ENCODE measurements at places on chromosomes 16 and 17. TPM values are rescaled to one million over a fixed set of nuclear protein-coding genes. Genes with fewer than 3 reads are reported as not detected.

Gene FADS6
- total RNA-seq = not detected

Gene RGS9
- total RNA-seq = 5.7 TPM

Gene FMNL1
- total RNA-seq = 12.9 TPM

Gene SLFN13
- 38.5 TPM for total RNA-seq

Gene KRTAP4-6
- total RNA-seq = not detected

Gene MYH11
- 0.11 TPM for total RNA-seq

Gene PAM16
- 95.9 TPM for total RNA-seq

Gene STH
- not detected for total RNA-seq

Gene ZSCAN10
- 0.23 TPM for total RNA-seq

Gene CDH1
- total RNA-seq = 117 TPM

Gene MAPK8IP3
- total RNA-seq = 125 TPM

Gene ASGR1
- total RNA-seq = 3.5 TPM

Gene IGSF6
- total RNA-seq = not detected

Gene CES5A
- not detected for total RNA-seq

Gene CFAP97D1
- total RNA-seq = not detected

Gene TBC1D3G
- total RNA-seq = not detected

Gene CCL16
- not detected for total RNA-seq

Gene DHX40
- 38.9 TPM for total RNA-seq

Gene WNT3
- total RNA-seq = 14.0 TPM

Gene MPP3
- 17.4 TPM for total RNA-seq

DNA sequence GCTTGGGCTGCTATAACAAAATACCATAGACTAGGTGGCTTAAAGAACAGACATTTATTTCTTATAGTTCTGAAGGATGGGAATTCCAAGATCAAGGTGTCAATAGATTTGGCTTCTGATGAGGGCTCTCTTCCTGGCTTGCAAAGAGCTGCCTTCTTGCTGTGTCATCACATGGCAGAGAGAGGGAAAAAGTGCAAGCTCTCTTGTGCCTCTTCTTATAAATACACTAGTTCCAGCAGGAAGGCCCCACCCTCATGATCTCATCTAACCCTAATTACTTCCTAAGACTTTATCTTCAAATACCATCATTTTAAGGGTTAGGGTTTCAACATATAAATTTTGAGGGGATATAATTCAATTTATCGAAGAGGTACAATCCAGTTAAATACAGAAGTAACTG is 30.6 kb downstream of the ABCA9 start:
- DNase-seq = no peak

- DNase-seq = no peak
Observed at GRCh38 chr17:3679531-3680126, 11.0 kb downstream of the EMC6 start.

DNA sequence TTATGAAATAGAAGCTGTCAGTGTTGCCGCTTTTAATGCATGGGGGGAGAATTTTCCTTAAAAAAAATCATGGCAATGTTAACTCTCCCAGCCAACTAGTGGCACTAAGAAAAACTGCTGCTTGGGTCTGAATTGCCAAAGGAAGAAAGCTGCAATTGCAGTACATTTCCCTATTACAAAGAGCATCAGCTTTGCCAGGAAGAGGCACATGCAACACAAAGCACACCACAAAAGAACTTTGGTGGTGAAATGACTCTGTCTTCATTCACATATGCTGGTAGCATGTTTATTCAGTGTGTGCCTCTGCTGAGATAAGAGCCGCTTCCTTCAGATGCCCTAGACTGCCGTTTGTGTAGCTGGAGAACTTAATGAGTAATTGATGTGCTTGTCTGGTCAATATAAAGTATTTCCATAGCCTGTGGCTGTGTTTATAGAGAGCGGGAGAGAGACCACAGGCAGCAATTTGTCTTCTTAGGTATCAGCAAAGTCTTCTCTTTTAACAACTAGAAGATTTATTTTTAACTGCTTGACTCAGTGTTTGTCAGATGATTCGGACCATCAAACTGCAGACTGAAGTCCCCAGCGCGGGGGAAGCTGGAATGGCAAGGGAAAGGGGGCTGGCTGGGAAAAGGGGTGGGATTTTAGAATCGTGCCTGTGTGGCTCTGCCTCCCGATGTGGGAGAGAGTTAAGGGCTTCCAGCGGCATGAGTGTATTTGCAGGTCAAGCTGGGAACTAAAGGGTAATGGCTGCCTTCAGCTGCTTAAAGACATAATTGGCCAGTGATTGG is 115.1 kb downstream of the MRTFB start:
- DNase-seq = no peak

DNA sequence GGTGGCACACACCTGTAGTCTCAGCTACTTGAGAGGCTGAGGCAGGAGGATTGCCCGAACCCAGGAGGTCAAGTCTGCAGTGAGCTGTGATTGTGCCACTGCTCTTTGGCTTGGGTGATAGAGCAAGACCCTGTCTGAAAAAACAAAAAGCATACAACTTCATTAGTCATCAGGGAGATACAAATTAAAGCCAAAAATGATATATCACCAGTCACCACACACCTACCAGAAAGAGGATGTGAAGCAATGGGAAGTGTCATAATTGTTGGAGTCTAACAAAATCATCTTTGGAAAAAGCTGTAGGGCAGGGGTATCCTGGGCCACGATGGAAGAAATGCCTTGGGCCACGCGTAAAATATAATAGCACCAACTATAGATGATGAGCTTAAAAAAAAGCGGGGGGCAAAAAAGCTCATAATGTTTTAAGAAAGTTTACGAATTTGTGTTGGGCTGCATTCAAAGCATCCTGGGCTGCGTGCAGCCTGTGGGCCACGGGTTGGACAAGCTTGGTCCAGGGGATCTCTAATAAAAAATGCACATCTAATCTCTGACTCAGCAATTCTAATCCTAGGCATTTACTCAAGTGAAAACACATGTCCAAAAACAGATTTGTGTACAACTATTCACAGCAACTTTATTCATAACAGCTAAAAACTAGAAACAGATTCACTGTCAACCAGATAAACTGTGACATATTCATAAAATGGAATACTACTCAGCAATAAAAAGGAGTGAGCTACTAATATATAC is 65.9 kb downstream of the HIC1 start:
- no peak for DNase-seq

- no peak for DNase-seq
Observed at GRCh38 chr16:71264299-71264698, 24.9 kb downstream of the CMTR2 start.

GRCh38 chr16:1420111-1420539 is 422 bp downstream of the UQCC4 start:
- no peak for DNase-seq

GRCh38 chr17:15406081-15406480 is 61.3 kb downstream of the CDRT4 start:
- DNase-seq = no peak

DNA sequence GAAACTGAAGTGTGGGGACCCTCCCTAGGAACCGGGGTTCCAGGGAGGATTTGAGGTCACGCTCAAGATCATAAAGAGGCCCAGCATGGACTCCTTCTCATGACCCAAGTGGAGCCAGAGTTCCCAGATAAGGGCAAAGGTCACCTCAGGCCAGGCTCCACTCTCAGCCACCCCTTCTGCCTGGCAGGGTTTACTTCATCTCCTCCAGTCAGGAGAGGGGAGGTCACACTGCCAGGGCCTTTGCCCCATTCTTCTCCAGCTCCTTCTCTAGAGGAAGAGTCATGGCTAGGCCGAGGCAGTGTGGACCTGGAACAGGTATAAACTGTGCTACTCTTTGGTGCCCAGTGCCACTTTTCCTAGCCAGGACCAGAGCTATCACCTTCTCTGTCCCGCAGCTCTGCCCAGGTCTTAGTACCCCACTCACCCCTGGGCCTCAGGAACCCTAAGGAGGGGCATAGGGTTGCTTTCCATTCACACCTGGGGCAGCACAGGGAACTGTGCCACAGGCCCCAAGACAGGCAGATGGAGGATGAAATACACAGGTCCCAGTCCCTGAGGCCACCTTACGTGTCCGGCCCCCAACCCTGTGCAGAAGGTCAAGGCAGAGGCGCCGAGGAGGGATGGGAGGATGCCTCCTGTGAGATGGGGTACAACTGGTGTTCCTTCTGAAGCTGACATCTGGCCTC is 879 bp upstream of the ACSF2 start:
- DNase-seq = peak; percentile 49

GRCh38 chr17:43818966-43819365 is 14.0 kb downstream of the MPP3 start:
- DNase-seq = no peak

- DNase-seq = no peak
Observed at GRCh38 chr16:49834531-49835151, 21.3 kb downstream of the ZNF423 start.

DNA sequence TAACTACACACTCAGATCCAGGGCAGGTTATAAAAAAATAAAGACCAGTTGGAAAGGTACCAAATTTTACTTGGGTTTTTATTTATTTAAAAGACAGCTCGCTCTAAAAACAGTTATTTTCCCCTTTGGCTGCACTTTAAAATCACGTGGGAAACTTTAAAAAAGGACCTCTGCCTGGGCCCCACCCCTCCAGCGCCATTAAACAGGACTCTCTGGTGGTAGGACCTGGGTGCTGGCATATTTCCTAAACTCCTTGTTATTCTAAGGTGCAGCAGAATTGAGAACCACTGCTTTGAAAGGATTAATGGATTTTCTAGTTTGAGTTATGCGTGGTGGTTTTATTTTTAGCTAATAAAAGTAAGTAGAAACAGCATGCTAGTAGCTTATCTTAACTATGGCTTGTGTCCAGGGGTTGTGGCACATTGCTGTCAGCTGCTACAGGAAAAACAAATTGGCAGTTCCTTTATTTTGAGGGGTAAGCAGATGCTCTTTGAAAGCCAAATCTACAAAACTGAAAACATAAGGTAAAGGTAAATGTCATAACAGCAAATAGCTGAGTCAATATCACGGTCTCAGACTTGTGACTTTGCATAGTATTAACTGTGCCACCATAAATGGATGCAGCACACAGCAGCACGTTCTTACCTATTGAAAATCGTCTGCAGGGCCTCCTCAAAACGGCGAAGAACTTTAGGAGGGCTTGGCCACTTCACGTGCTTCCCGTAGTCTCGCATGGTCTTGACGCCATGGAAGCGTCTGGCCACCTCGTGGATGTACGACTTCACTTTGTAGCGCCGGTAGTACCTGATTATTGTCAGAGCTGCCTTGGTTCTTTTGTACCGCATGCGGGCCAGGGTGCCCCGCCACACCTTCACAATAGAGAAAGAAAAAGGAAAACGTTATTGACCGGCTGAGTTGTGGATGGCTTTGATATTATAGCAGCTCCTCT is 172.0 kb downstream of the CDK5R1 start:
- DNase-seq = no peak

GRCh38 chr17:45262516-45263476 is 902 bp upstream of the SPATA32 start:
- peak; percentile 44 for DNase-seq

DNA sequence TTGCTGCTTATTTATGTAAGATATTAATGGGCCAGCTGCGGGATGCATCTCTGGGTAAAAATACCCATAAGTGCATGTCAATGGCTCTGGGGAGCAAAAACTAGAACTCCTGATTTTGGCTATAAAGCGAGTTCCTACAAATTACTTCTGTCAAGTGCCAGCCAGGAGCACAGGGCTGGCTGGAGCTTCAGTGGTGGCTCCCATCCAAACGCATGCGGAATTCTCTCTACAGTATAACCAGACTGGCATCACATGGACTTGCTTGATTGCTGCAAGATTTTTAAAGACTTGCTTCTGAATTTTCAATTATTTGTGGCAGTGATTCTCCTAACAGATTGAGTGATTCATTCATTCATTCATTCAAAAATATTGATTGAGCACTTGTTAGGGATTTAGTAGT is 260.9 kb downstream of the PHKB start:
- no peak for DNase-seq

DNA sequence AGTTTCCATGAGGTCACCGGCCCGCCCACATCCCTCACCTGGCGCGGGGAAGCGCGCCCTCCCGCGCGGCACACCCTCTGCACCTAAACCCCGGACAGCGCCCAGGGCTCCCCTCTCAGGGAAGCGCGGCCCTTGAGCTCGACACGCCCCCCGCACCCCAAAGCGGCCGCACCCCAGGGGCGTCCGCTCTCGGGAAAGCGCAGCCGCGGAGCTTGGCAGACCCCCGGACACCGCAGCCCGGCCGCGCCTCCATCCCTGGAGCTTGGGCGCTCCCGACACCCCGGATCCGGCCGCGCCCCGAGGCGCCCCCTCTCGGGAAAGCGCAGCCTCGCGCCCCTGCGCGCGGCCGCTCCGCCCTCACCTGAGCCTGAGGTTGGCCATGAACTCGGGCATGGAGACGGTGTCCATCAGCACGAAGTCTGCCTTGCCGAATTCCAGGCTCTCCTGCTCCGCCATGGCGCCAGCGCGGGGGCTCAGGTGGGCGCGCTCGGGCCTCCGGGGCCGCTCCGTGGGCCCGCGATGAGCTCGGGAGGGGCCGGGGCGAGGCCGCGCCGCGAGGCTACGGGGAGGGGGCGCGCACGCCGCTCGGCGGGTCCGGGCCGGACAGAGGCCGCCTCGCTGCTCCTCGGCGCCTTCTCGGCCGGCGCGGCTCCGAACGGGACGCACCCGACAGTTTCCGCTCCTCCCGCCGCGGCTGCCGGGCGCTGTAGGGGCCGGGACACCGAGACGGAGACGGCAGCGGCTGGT is at the start of gene MYO1D:
MYO1D (minus strand) TSS at position 708 of the 747 bp plus-strand sequence; CDS start at position 456, 252 bp downstream.
- peak; percentile 62 for DNase-seq

- no peak for DNase-seq
Observed at GRCh38 chr17:46769531-46770438, 48.7 kb downstream of the WNT3 start.

DNA sequence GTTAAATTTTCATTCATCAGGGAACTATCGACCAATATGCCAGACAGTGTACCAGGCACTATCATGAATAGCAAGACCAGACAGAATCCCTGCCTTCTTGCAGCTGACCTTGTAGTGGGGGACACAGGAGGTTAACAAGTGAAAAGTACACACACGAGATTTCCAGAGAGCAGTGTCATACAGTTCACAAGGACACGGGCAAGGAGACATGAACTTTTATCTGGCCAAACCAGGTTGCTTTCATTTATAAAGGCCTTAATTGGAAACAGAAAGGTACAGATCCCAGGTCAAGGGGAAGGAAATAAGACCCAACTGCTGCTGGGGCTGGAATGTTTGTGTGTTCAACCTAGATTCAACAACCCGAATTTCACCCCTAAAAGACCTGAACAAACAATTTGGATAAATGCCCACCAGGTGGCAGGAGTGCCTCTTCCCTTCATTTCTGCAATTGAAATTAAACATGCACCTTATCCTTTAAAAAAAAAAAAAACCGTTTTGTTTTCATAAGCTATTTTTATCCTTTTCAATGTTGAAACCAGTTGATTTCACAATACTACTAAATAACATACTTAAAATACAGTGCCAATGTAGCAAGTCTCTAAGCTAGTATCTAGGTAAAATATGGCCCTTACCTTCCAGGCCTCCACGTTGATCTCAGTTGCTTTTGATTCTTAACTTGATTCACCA is 65.9 kb downstream of the EMP2 start:
- DNase-seq = peak; percentile 70

DNA sequence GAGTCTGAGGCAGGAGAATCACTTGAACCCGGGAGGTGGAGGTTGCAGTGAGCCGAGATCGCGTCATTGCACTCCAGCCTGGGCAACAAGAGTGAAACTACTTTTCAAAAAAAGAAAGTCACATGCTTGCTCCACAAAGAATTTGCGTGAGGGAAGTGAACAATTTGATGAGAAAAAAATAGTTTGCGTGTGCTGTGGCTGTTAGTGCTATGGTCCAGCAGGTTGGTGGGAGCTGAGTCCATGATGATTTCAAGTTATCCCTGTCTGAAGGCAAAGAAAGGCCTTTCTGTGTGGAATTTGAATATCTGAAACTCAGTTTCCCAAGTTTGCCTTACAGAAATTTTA is 21.0 kb downstream of the PRCD start:
- no peak for DNase-seq

All from PC-9 (cell line).